ENCODE measurements at places on chromosomes 7 and 10.

GRCh38 chr10:108515821-108516220 lies 1351.3 kb upstream of the SORCS1 start:
- DNase-seq: no peak

DNA sequence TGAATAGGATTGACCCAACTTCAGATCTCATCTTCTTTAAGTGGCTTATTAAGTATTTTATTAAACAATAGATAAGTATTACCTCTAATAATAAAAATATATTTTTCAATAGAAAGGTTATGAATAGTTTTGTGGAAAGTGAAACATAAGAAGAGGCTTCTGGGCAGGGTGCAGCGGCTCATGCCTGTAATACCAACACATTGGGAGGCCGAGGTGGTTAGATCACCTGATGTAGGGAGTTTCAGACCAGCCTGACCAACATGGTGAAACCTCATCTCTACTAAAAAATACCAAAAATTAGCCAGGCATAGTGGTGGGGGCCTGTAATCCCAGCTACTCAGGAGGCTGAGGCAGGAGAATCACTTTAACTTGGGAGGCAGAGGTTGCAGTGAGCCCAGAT lies 26.5 kb downstream of the GPR85 start:
- DNase-seq: no peak

DNA sequence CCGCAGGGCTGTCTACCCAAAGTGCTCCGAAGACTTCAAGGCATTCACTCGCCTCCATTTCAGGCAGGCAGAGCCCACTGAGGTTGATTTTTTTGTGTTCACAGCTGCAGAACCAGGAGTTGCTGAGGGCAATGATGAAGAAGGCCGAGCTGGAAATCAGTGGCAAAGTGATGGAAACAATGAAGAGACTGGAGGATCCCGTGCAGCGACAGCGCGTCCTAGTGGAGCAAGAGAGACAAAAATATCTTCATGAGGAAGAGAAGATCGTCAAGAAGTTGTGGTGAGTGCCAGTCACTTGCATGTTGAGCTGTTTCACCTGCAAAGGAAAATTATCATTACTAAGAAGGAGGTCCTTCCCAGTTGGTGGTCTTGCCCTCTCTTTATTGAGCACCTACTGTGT lies 210.5 kb downstream of the ARHGAP21 start:
- DNase-seq: no peak

DNA sequence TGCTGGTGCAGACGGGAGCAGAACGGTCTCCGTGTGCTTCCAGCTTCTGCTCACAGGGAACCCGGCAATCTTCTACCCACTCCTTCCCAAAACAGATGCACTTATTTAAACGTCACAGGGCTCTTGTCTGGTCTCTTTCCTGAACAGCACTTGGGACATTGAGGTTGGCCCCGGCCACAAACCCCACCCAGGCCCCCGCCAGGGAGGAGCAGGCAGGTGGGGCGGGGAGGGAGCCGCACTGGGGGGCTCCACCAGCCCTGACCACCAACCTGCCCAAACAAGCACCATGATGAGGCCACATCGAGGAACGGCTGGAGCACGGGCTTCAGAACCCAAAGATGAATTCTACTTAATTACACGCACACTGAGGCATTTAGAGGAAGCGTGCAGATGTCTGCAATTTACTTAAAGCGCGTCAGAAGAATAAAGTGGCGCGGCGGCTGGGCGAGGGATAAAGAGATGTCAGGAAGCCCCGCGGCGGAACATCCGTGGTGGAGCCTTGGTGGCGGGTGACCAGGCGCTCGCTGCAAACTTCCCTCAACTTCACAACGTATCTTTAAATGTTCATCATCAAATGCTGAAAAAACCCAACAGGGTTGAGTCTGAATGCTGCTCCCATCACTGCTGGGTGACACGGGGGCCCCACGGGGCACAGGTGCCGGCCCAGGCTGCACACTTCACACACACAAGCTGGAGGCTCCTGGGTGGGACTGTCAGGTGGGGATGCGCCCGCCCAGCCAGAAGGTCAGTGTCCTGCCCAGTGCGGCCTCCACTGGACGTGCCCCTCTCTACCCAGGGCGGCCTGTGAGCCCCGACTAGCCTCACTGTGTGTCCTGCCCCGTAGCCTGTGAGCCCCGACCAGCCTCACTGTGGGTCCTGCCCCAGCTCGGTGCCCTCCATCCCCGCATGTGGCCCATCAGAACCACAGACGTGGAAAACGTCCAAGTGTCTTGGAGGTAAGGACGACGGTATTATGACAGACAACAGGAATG lies 279.2 kb downstream of the MAD1L1 start:
- no peak for DNase-seq

DNA sequence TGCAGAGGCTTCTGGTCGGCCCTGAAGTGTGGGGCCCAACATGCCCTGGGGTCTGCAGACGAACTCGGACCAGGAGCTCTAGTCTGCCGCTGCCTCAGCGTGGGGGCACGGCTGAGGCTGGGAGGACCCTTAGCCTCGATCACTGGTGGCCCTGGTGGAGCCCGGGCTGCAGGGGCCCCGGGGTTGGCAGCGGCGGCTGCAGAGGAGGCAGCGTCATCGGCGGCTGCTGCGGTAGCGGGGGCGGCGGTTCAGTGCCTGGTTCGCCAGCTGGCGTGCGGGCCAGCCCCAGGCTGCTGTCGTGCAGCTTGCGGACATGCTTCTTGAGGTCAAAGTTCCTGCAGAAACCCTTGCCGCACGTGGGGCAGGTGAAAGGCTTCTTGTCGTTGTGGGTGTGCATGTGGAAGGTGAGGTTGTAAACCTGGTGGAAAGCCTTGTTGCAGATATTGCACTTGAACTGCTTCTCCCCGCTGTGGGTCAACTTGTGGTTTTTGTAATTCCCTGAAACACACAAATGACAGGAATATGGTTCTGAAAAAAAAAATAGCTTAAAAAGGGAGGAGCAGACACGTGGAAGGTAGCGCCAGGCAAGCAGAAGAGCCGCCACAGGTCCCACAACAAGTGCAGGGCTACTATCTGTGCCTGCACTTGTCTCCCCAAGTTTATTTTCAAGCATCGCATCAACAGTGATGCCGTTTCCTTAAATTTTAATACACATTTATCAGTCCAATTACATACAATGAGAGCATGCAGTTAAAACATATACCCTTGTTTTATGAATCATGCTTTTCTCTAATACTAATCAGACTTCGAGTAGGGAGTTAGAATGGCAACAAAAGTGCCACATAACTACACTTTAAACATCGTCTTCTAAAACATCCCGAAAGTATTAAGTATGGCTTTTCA lies 2.4 kb downstream of the FEZF1 start:
- DNase-seq: no peak

GRCh38 chr10:118873091-118873737 lies 118.4 kb upstream of the CACUL1 start:
- DNase-seq: no peak

DNA sequence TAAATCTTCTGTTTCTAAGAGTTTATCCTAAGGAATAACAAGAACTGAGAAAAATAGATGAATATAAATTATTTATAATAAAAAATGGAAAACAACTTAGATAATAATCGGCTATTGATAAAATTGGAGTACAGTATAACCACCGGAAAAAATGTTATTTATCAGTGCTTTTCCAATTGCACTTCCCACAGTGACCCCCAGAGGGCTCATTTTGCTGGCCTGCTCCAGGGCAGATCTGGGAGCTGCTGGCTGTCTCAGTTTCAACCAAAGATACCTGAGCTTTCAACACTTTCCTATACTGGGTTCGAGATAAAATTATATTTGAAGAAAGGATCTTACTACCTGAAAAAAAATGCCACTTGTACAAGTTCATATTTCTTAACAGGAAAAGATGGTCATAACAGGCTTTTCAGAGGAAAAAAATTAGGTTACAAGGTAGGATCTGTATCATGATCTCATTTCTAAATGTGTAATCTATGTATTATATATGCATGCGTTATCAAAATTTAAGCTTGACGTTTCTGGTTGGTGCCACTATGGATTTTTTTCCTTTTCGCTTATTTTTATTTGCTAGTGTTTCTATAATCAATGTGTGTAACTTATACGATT lies 165.7 kb downstream of the NPSR1 start:
- DNase-seq: no peak

DNA sequence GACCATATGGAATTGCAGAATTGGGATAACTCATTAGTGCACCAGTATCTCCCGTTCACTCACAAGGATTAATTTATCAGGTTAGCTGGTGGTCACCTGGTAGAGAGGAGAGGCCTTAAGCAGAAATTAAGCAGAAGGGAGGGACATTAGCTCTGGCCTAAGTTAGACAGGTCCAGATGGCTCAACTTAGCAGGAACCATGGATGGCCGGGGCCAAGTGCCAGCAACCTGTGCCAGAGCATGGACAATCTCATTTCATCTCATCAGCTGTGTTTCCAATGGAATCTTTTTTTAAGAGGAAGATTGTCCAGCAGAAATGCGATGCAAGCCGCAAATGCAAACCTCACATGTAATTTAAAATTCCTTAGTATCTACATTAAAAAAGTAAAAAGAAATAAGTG lies 82.2 kb downstream of the JCAD start:
- DNase-seq: no peak

DNA sequence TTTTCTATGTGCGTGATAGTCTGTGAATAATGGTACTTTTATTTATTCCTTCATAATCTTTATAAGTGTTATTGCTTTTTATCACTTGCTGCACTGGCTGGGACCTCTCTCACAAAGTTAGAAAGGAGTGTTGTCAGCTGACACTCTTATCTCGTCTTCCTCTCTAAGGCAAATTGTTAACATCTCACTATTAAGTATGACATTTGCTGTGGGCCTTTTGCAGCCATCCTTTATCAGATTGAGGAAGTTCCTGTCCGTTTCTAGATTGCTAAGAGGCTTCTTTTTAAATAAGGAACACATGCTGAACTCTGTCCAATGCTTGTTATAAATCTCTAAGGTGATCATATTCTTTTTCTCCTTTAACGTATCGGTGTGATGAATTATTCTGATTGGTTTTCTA lies 27.4 kb upstream of the DIP2C start:
- DNase-seq: no peak
